Mesothelial cell of epicardium (in vitro differentiated cells): ENCODE measurements at places on chromosomes 12 and 14. TPM values are rescaled to one million over a fixed set of nuclear protein-coding genes. Genes with fewer than 3 reads are reported as not detected.

GRCh38 chr14:30134936-30135335 is 207.3 kb upstream of the PRKD1 start:
- H3K27me3 ChIP-seq, result peaks cover 7% of the 10 kb centered on the region
- no peak for DNase-seq
- H3K4me1 ChIP-seq, result no peaks in the 10 kb centered on the region

DNA sequence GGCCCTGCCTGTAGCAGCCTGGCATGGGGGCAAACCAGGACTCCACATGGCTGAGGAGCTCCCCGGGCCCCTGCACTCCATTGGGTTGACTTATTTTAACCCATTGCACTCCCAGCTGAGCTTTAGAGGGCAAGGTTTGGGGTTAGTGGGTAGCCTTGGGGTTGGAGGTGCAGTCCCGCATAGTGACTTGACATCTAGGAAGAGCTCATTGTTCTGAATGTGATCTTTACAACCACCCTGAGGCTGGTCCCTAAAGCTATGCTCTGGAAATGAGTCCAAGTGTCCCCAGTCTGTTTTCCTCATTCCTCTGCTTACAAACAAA is 36.4 kb downstream of the NFKBIA start:
- H3K27ac ChIP-seq, result peak overlapping the region; percentile 48
- no peaks in the 10 kb centered on the region for H3K27me3 ChIP-seq
- DNase-seq, result no peak
- no peak overlapping the region for H3K4me3 ChIP-seq

DNA sequence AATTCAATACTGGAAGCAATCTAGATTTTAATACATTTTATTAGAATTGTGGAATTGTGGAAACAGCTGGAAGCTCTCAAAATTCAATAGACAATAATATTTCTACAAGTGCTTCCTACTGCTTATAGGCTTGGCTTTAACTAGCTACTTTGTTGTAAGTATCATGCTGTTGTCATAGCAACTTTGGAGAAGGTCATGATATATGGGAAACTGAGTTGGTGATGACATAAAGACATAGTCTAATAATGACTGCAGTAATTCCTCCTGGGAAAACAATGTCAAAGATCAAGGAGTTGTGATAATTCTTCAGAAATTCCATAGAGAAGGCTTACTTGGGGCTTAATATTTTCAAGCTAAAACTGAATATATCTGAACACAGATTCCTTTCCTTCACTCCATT is 266.6 kb downstream of the KIF21A start:
- peaks cover 22% of the 10 kb centered on the region for H3K27me3 ChIP-seq
- H3K36me3 ChIP-seq, result no peaks in the 10 kb centered on the region
- peaks cover 18% of the 10 kb centered on the region for H3K4me1 ChIP-seq
- DNase-seq, result no peak
- no peak overlapping the region for H3K4me3 ChIP-seq
- H3K27ac ChIP-seq, result peak overlapping the region; percentile 40

Gene EMP1
- 16.3 to 19.0 TPM (median 16.5 TPM) in 3 replicates for total RNA-seq

Gene FAM90A1
- total RNA-seq, result 0.09 to 0.20 TPM in 2 of 3 replicates, not detected in the other

DNA sequence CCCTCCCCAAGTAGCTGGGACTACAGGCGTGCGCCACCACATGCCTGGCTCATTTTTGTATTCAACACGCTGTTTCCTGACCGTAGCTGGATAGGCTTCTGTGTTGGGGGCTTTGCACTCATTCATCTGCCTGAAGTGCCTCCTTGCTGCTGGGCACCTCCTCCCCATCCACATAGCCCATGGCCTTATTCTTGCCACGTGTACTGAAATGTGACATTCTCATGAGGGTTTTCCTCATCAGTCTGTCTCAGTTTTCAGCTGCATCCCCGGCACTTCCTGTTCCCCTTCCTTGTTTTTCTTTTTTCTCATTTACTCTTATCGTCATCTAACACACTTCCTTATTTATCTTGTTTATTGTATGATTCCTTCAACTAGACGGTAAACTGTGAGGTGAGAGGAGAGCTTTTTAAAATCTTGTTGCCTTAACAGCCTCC is 36.6 kb downstream of the RCOR1 start:
- peaks cover 37% of the 10 kb centered on the region for H3K4me1 ChIP-seq
- H3K4me3 ChIP-seq, result no peak overlapping the region
- DNase-seq, result no peak
- H3K27ac ChIP-seq, result peak overlapping the region; percentile 91
- H3K36me3 ChIP-seq, result peaks cover 4% of the 10 kb centered on the region
- no peaks in the 10 kb centered on the region for H3K27me3 ChIP-seq

Gene PTHLH
- total RNA-seq, result 5.6 to 6.9 TPM (median 6.5 TPM) in 3 replicates

- no peak for DNase-seq
- H3K4me1 ChIP-seq, result peaks cover 24% of the 10 kb centered on the region
- peak overlapping the region; percentile 64 for H3K27ac ChIP-seq
- no peaks in the 10 kb centered on the region for H3K27me3 ChIP-seq
These were observed 2.7 kb upstream of the RABGGTA start for GRCh38 chr14:24274101-24274543.

DNA sequence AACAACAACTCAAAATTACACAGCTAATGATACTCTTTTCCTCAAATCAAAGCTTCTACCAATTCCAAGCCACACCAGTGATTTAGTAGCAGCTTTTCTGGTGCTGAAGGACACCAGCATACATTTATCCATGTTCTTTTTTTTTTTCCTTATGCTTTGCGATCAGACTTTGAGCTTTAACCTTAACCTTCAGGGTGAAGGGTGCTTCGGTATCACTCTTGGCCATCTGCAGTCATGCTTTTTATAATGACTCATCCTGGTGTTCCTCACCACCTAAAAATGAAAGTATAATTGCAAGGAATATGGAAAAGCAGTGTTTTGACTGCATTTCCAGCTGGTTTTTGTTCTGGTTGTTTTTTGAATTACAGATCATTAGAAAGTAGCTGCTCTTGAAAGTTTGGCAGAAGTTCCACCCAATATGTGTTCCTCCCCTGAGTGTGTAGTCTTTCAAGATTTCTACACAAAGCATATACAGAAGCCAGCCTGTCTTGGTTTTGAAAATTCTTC is 1.3 kb upstream of the SLC41A2 start:
- DNase-seq, result no peak
- H3K27ac ChIP-seq, result no peak overlapping the region
- H3K4me1 ChIP-seq, result peaks cover 14% of the 10 kb centered on the region
- H3K36me3 ChIP-seq, result no peaks in the 10 kb centered on the region

Gene STON2
- total RNA-seq, result 60.4 to 63.5 TPM (median 63.0 TPM) in 3 replicates

DNA sequence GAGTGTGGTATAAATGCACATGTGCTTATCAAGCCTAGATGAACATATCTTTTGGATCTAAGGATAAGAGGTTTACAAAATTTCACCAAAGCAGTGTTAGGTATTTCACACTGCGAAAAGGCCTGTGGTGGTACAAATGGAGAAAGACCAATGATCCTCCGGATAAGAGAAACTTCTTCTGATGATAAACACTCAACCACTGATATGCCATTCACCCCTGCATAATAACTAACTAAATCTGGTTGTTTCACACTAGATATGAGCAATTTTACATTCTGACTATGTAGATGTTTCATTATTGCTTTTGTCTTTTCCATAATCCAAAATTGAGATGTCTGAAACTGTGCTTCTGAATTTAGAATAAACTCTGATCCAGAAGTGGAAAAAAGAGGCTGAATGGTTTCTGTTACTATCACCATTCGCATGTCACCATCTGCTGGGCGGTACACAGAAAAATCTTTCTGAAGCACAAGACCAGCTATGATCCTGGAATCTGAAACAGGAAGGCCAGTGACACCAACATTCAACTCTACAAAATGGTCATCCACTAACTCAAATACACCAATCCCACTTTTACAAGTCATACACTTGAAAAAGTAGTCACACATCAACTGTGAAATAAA is 1.3 kb downstream of the BBS10 start:
- H3K27ac ChIP-seq, result peak overlapping the region; percentile 95
- peaks cover 34% of the 10 kb centered on the region for H3K4me1 ChIP-seq
- H3K4me3 ChIP-seq, result peak overlapping the region; percentile 95
- no peak for DNase-seq
- no peaks in the 10 kb centered on the region for H3K27me3 ChIP-seq

GRCh38 chr12:31370531-31371255 is 44.7 kb upstream of the SINHCAF start:
- no peaks in the 10 kb centered on the region for H3K27me3 ChIP-seq
- no peaks in the 10 kb centered on the region for H3K36me3 ChIP-seq
- H3K4me3 ChIP-seq, result peak overlapping the region; percentile 65
- no peak for DNase-seq
- peak overlapping the region; percentile 96 for H3K27ac ChIP-seq
